Foreskin fibroblast (primary cell): ENCODE measurements at places on chromosomes 16 and 17.

DNA sequence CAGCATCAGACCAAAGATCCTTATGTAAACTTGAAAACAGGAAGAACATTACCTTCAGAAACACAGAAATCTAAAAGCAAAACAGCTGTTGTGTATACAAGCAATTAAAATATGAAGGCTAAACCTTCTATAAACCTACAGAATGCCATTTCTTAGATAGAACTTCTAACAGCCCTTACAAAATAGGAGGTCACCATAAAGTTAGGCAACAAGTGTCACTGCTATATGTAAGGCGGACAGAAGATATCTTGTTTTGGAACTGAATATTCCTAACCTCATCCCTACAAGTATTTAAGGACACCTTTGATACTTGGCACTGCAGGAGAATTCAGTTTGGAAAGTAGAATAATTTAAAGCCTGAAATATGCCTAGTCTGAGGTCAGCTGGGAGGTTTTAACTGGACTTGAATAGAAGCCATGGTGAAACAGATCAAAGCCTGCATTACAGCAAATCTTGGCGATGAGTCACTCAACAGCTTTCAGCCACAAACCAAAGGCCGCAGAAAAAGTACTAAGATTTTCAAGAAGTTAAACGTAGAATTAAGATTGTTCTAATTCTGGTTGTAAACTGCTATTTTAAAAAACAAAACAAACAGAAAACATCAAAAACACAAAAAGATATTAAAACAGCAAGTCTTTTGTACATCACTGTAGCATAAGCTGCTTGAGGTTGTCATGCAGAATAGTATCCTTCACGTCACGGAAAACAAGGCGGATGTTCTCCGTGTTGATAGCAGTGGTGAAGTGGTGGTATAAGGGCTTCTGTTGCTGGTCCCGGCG, 42.7 kb downstream of the GNA13 start:
- DNase-seq = peak; percentile 81

DNA sequence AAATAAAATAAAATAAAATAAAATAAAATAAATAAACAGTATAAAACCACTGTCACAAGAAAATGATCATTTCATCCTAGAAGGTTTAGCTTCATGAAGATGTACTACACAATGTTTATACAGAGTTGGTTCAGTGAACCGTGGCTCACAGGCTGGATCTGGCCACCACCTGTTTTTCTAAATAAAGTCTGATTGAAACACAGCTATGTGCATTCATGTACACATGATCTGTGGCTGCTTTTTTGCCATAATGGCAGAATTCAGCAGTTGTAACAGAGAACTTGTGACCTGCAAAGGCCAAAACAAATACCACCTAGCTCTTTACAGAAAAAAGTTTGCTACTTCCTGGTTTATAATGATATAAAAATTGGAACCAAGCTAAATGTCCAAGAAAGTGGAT, 12.6 kb upstream of the RPRML start:
- DNase-seq = no peak

DNA sequence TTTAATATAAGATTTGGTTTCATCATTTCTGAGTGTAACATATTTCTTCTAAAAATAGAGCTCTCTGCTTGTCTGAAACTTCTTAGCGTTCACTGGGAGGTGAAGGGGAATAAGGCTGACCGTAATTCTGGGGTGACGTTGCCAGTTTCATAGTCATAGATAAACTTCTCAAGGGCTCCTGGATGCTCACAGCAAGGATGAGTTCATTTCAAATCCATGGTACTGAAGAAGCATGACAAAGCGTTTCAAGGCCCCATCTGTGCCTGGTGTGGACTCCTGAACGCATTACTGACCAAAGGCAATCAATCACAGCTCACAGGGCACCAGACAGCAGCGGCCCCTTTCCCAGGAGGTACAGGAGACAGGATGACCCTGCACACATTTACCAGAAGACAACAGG, 12.0 kb upstream of the EVPL start:
- no peak for DNase-seq

DNA sequence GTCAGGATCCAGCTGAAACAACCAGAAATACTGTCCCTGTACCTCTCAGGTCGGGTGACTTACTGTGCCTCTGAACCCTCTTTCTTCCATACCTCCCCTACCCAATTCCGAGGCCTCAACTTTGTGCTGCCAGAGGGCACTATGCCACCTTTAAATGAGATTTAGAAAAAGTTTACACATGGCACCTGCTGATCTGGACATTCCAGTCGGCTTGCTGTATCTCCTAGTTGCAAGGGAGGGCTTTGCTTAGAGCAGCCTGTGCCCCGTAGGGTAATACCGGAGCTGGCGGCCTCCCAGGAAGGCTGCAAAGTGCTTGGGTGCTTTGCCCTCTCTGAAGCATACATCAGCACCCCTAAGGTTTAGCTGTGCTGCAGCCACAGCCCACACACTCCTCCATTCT, 306.0 kb upstream of the RBFOX1 start:
- DNase-seq = no peak

- no peak for DNase-seq
Measured at GRCh38 chr17:66214884-66215528, 14.2 kb downstream of the APOH start.

DNA sequence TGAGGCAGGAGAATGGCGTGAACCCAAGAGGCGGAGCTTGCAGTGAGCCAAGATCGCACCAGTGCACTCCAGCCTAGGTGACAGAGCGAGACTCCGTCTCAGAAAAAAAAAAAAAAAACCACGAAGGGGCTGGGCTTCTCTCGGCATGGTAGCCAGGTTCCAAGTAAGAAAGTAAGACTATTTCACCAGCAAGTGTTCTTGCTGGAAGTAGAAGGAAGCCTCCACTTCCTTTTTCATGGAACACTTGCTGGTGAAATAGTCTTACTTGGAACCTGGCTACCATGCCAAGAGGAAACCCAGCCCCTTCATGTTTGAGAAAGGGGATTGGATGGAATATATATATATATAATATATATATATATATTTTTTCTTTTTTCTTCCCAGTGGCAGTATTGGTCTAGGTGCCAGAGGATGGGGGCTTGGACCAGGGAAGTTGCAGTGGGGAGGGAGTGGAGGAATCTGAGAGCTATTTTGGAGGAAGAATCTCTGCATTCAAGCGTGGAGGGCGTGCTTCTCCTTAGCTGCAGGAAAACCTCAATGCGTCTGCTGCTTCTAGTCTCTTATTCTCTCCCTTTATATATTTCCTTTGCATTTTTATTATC, 7.2 kb upstream of the N4BP1 start:
- no peak for DNase-seq

DNA sequence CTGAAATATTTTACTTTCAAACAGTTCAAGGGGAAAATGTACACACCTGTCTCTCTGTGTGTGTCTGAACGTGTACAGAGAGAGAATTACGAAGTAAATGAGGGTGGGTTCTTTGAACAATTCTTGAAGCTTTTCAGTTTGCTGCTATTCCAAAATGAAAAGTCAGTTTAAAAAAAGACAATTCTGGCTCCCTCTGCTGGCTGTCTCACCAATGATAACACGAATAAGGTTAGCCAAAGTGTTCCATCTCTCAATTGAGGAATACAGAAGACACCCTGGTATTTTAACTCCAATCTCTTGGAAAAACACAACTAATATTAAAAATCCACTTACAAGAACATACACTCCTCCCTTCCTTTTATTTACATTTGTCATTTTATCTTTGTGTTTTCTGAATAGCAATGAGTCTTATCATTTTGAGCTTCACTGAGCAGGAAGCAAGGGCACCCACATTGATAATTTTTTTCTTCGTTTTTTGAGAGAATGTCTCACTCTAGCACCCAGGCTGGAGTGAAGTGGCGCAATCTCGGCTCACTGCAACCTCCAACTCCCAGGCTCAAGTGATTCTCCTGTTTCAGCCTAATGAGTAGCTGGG, 20.5 kb downstream of the EFTUD2 start:
- peak; percentile 26 for DNase-seq
